ENCODE measurements at places on chromosomes 16 and 17.

GRCh38 chr17:73278049-73278464 lies 16.4 kb upstream of the CPSF4L start:
- no peak for DNase-seq

GRCh38 chr16:24151482-24151939 lies 104.6 kb upstream of the CACNG3 start:
- DNase-seq, result no peak

DNA sequence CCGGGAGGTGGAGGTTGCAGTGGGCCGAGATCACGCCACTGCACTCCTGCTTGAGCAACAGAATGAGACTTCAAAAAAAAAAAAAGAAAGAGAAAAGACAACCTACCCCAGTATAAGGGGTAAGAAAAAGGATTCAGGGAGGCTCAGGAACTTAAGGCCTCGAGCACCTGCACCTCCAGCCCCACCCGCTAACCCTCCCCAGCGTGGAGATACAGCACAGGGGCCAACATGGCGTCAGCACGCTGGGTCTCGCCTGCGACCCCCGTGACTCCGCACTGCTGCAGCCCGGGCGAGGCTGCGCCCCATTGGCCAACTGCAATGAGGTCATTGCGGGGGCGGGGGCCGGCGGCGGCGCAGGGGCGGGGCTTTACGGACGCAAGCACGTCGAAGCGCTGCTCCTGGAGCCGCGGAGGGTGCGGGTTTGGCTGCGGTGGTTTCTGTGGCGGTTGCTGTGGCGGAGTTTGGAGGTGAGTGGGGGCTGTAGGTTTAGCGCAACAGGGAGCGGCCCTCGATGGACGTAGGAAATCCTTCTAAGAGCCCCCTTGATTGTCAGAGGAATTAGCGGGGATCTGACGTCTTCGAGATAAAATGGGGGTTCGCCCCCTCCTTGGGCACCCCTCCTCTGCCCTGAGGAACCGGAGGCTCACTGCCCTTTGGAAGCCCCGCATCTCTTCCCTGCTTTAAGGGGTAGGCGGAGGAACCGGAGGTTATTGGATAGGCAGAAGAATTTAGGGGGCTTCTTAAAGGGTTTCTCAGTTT lies at the start of gene ATP6V0A1:
ATP6V0A1 (plus strand) TSS at position 382 of the 759 bp plus-strand sequence. CDS start 2,017 bp downstream, outside the sequence.
- peak; percentile 58 for DNase-seq

- DNase-seq, result no peak
Measured at GRCh38 chr17:72502371-72503341, 381.8 kb downstream of the SOX9 start.

DNA sequence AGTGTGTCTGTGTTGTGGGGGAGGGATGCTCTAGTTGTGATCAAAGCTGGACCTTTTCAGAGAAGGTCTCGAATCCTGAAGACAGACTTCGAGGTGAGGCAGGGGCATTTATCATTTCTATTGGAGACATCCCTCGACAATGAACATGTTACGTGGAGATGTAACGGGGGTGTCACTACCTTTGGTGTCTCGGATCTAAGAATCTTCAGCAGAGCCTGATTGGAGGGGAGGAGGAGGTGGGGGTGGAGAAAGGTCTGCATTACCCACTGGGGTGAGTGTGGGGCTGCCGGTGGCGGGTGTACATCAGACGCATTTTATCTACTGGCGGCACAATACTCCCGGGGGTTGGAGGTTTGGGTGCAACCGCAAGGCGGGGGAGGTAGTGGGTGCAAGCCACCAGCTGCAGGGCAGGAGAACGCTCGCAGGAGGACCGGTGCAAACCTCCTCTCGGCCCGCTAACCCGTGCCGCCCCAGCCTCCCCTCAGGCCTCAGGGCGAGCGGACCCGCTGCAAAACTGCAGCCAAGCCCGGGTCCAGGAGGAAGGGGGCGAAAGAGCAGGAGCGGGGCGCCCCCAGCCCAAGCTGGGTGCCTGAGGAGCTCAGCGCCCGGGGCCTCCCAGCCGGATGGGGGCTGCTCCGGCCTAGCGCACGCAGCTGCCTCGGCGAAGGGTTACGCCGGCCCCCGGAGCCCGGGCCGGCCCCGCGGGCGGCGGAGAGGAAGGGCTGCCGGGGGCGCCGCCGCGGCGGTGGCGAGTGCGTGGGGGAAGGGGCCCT lies 735 bp downstream of the ZNF652 start:
- DNase-seq, result no peak

DNA sequence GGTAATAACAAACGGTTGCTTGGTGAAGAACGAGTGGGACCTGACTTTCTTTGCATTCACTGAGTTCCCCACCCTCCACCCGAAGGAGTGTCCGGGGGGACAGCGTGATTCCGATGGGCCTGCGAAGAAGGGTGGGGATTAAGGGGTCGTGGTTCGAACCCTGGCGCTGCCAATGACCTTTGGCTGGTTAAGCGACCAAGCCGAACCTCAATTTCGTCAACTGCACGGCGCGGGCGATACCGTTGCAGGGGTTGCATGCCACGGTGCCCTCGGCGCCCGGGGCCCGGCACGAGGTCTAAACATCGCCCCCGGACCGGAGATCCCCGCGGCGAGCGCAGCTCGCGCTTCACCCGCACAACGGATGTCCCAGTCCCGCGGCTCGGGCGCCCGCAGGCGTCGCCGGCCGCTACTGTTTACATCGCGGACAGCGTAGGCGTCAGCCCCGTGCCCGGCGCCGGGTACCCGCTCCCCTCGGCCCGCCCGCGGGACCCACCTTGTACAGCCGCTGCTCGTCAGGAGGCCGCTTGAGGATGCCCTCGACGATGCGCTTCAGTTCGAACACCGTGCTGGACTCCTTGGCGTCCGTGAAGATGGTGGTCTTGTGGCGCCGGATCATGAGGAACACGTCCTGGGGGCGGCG lies 460 bp downstream of the ELOB start:
- no peak for DNase-seq

- DNase-seq, result no peak
Measured at GRCh38 chr17:58532555-58532951, 18.1 kb upstream of the MTMR4 start.

DNA sequence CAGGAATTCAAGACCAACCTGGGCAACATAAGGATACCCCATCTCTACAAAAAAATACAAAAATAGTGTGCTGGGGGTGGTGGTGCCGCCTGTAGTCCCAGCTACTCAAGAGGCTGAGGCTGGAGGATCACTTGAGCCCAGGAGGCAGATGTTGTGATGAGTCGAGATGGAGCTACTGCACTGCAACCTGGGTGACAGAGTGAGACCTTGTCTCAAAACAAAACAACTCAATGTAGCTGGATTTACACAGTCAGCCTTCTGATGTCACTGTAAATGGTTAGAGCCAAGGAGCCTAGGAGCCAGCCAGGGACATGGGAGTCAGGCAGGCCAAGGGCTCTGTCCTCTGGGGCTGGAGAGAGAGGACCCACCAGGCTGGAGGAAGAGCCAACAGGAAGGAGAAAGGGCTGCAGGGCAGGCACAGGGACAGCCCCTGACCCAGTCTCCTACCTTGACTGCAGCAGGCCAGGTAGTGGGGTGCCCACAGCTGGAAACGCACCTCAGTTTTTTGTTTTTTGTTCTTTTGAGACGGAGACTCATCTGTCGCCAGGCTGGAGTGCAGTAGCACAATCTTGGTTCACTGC lies 8.4 kb downstream of the CDIPT start:
- DNase-seq, result no peak

DNA sequence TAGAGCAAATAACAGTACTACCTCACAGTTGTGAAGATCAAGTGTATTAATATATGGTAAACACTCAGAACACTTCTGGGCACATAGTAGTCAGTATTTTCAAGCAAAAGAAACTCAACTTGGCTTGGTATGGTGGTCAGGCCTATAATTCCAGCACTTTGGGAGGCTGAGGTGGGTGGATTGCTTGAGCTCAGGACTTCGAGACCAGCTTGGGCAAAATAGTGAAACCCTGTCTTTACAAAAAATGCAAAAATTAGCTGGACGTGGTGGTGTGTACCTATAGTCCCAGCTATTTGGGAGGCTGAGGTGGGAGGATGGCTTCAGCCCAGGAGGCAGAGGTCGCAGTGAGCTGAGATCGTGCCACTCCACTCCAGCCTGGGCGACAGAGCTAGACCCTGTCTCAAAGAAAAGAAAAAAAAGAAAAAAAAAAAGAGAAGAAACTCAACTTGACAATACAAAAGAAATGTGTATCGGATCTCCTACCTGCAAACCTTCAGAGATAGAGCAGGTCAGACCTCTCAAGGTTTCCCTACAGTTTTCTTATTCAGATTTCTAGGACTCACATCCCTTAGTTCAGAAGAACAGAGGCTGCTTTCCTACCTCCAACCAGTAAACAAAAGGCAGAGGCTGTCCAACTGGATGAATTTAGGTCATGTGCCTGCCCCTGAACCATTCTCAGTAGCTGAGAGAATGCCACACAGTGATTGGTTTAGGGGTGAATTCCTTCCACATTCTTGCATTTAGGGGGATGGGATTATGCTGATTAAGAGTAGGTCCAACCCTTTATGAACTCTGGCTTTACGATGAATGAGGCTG lies 1.7 kb upstream of the KPNA2 start:
- DNase-seq, result no peak

GRCh38 chr16:66474750-66475199 lies 47.7 kb downstream of the BEAN1 start:
- peak; percentile 26 for DNase-seq

- no peak for DNase-seq
Measured at GRCh38 chr16:69935278-69935711, 15.8 kb upstream of the CLEC18A start.

DNA sequence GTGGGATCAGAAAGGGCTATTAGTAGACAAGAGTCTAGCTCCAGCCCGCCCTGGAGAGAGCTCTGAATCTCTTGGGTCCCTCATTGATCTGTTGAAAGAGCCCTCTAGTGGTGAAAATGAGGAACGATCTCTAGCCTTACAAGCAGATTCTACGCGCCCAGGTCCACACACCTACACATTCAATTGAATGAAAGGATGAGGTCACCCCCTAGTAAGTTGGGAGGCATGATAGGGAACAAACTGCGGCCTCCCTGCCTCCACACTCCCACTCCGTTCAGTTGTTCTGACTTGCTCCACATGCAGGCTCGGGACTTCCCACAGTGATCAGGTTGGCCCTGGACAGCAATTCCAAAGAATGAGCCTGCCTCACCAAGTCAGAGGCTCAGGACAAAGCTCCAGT lies 2.9 kb upstream of the CACNG3 start:
- peak; percentile 35 for DNase-seq

DNA sequence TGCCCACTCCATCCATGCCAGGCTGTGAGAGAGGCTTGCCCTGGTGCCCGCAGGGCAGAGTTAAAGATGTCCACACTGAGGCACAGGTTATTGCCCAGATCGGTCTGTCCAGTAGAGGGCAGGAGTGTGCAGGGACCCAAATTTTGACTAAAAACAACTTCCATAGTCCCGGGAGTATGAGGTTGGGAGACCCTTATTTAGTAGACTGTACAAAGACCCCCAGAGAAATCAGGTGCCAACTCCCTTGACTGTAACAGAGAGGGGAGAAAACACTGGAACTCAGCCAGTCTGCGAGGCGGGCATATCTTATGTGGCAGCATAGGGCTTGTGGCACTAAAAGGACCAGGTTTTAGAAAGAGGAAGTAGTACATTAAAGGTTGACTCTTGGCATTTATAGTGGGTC lies 43.4 kb downstream of the HNF1B start:
- no peak for DNase-seq

DNA sequence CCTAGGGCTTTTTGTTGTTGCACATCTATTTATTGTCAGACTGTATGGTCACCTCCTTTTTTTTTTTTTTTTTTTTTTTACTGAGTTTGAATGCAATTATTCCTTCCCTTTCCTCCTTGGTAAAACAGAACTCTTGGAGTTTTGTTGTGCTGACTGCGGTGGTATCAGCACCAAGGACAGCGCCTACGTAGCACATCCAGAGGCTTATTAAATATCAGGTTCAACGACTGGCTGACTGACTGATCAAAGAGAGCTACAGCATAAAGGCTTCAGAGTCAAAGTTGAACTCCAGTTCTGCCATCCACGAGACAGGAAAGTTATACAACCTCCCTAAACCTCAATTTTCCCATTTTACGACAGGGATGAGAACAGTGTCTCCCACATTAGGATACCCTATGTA lies 86.1 kb upstream of the RBFOX1 start:
- DNase-seq, result no peak

- no peak for DNase-seq
Measured at GRCh38 chr17:17672453-17673368, 8.5 kb upstream of the RAI1 start.

DNA sequence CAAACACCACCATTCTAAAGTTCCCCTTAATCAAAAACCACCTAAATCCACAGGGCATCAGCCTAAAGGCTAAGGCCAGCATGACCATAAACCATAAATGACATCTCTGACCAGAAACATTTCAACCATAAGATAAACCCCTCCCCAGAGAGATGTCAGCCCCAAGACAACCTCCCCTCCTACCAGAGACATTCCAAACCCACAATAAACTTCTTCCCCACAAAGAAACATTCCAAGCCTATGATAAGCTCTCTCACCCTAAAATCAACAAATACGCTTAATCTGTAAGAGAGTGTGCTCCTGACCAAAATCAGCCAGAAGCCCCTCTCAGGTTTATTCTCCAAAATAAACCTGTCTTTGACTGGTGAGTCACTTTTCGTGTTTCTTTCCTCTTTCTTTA lies 54.8 kb downstream of the SLFN5 start:
- DNase-seq, result no peak

DNA sequence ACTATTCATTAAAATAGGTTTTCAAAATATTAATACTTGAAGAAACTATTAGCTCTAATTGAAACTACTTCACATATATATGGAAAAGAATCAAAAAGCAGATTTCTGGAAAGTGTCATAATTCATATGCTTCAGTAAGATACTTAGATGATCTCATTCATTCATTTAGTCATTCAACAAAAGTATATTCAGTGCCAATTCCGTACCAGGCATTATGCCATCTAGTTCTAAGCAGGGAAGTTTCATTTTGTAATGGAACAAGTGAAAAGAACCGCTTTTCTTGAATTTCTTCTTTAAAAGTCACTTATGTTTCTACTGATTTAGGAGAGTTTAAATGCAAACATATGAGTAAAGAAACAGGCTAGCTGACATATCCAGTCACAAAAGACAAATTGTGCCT lies 118.3 kb upstream of the FAM20A start:
- no peak for DNase-seq

DNA sequence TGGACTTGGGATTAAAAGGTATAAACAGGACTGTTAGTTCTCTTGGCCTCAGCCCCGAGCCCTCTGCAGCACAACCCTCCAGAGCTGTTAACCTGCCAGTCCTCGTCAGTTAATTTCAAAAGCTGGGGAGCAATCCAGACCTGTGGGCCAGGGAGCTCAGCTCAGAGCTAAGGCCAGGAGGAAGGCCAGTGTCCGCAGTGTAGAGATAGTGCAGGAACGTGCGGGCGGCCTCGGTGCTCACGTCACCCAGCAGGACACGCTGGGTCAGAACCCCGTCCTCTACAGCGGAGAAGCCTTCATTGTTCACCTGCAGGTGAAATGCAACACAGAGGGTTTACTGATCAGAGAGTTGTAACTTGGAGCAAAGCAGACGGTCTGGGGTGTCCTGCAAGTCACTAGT lies 15.4 kb upstream of the NLRC3 start:
- DNase-seq, result no peak

Measured in NCI-H1436 treated with DMSO at 0.1 percent for 48 hours (cell line).